ENCODE measurements at places on chromosomes 12 and 14.

DNA sequence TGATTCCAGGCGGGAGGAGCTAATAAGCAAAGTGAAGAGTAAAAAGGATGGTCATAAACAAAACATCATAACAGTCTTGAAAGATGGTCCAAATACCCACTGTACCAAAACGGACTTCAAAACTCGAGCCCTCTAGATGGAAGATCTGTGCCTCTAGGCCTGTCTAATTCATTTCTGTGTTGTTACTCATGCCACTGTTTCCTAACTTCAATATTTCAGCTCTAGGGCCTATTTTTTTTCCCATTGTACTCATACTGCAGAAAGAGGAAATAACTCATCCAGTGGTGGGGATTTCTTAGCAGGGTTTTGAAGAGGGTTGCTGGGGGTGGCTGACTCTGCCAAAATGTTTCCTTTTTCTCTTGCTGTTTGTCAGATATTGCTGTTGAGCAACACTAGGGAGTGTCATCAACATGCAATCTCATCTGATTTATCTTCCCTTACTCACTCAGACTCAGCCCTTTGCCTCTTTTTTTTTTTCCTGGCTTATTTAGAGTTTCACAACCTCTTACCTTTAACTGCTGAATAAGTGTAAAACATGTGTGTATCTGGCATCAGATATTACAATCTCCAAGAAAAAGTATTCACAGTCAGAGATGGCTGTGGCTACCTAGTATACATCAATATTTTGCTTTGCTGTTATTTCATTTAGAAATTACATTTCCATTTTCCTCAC lies 189.6 kb downstream of the DUSP6 start:
- H3K4me3 ChIP-seq, result no peak overlapping the region
- no peak overlapping the region for H3K27ac ChIP-seq
- H3K36me3 ChIP-seq, result no peaks in the 10 kb centered on the region
- DNase-seq, result no peak
- H3K4me1 ChIP-seq, result peaks cover 15% of the 10 kb centered on the region

DNA sequence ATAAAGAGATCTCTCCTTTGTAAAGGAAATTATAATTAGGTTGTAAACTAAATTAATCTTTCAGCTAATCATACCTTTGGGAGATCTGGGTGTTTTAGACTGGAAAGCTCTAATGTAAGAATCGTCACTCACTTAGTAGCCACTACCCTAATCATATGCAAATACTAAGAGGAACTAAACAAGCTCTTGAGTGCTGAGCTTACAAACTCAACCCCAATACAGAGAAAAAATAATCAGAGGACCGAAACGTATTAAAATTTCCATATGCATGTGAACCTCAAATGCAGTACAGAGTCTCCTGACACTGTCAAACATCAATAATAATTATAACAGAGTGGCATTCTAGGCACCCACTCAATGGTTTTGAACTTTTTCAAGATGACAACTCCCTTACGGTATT lies 235.3 kb upstream of the FOXN3 start:
- H3K27ac ChIP-seq, result no peak overlapping the region
- no peaks in the 10 kb centered on the region for H3K36me3 ChIP-seq
- no peak overlapping the region for H3K4me3 ChIP-seq
- H3K27me3 ChIP-seq, result peaks cover 7% of the 10 kb centered on the region
- DNase-seq, result no peak

DNA sequence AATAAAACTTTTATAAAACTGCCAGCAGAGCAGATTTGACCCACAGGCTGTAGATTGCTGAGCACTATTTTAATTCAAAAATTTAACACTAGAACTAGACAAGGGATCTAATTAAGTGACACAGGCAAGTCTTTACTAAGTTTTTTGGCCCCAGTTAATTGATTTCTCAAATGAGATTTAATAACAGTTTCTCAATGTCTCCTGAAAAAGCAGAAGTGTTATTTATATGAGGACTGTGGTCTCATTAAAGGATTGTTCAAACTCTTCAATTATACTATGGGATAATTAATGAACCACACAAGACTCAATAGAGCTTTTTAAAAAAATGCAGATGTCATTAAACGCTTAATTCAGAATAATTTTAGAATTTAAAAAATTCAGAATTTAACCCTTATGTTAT lies 1.9 kb downstream of the HEATR5A start:
- no peak for DNase-seq
- no peaks in the 10 kb centered on the region for H3K36me3 ChIP-seq
- H3K27ac ChIP-seq, result no peak overlapping the region
- no peak overlapping the region for H3K4me3 ChIP-seq
- peaks cover 14% of the 10 kb centered on the region for H3K4me1 ChIP-seq
- H3K27me3 ChIP-seq, result no peaks in the 10 kb centered on the region

- H3K27ac ChIP-seq, result no peak overlapping the region
- peak; percentile 79 for DNase-seq
- peaks cover 2% of the 10 kb centered on the region for H3K27me3 ChIP-seq
- H3K36me3 ChIP-seq, result no peaks in the 10 kb centered on the region
- H3K4me1 ChIP-seq, result peaks cover 3% of the 10 kb centered on the region
These were observed 26.1 kb upstream of the UBC start for GRCh38 chr12:124940393-124941169.

DNA sequence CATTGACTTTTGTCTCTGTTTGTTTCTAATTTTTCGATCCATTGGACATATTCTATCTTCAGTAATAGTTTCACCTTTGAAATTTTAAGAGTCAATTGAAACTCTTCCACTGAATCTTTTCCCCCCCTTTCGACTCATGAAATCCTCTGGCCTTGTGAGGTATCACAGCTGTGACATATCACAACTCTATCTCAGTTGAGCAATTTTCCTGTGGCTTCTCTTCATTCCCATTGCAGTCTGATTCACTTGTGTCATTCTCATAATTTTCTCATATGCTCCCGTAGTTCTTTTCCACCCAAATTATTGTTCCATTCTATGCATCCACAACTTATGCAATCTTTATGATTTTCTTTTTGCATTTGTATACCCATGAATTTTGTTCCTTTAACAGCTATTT lies 261.6 kb downstream of the DACT1 start:
- H3K36me3 ChIP-seq, result no peaks in the 10 kb centered on the region
- no peaks in the 10 kb centered on the region for H3K4me1 ChIP-seq
- H3K27me3 ChIP-seq, result peaks cover 1% of the 10 kb centered on the region
- H3K27ac ChIP-seq, result no peak overlapping the region
- no peak for DNase-seq

- no peaks in the 10 kb centered on the region for H3K36me3 ChIP-seq
- H3K4me1 ChIP-seq, result no peaks in the 10 kb centered on the region
- H3K27me3 ChIP-seq, result peaks cover 1% of the 10 kb centered on the region
- H3K27ac ChIP-seq, result no peak overlapping the region
- no peak for DNase-seq
These were observed 97.2 kb upstream of the KRAS start for GRCh38 chr12:25347716-25348592.

DNA sequence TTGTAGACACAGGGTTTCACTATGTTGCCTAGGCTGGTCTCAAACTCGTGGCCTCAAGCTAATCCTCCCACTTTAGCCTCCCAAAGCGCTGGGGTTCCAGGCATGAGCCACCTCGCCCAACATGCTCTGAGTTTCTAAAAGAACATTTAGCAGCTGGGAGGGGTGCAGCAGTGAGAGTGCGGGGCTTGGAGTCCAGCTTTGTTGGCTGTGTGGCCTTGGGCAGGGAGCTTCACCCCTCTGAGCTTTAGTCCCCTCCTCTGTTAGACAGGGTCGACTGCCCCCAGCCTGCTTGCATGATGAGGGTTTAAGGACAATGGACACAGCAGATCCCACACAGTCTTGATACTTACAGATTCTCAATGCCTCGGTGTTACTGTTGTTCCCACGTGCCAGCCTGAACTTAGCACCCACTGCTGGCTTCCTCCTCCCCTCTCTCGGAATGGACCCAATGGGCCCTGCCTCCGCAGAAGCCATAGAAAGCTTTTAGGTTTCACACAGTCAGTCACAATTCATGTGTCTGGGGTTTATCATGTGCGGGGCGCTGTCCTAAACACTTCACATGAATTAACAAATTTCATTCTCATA lies 54.6 kb downstream of the PSMA6 start:
- H3K27me3 ChIP-seq, result peaks cover 8% of the 10 kb centered on the region
- no peaks in the 10 kb centered on the region for H3K36me3 ChIP-seq
- no peak for DNase-seq
- no peak overlapping the region for H3K27ac ChIP-seq
- no peak overlapping the region for H3K4me3 ChIP-seq
- peaks cover 31% of the 10 kb centered on the region for H3K4me1 ChIP-seq

GRCh38 chr14:23009939-23010726 lies at the start of gene C14orf93:
Gene C14orf93 (minus strand): TSS chr14:23010143. CDS start chr14:22999023, 11,120 bp downstream.
- no peaks in the 10 kb centered on the region for H3K36me3 ChIP-seq
- H3K4me3 ChIP-seq, result peak within 1 kb of the TSS; percentile 91
- no peaks in the 10 kb centered on the region for H3K27me3 ChIP-seq
- peak within 1 kb of the TSS; percentile 98 for H3K27ac ChIP-seq
- peak; percentile 70 for DNase-seq

DNA sequence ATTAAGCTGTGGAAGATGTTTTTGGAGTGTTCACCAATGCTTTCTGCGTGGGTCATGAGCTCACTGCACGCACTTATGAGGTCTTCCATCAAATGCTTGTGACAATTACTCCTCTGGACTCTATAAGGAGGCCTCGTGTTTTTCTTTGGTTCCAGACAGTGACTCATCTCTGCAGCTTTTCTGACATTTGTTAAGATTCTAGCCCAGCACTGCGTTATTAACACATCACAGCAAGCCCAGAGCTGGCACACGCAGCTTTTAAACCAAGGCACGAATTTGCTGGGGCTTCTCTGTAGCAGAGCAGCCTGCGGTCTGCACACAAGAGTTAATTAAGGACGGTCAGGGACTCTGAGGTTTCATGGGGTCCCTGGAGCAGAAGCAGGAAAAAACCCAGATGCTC lies 16.9 kb downstream of the MEG3 start:
- DNase-seq, result no peak
- no peak overlapping the region for H3K27ac ChIP-seq
- peaks cover 6% of the 10 kb centered on the region for H3K27me3 ChIP-seq
- no peak overlapping the region for H3K4me3 ChIP-seq
- H3K4me1 ChIP-seq, result peaks cover 42% of the 10 kb centered on the region

DNA sequence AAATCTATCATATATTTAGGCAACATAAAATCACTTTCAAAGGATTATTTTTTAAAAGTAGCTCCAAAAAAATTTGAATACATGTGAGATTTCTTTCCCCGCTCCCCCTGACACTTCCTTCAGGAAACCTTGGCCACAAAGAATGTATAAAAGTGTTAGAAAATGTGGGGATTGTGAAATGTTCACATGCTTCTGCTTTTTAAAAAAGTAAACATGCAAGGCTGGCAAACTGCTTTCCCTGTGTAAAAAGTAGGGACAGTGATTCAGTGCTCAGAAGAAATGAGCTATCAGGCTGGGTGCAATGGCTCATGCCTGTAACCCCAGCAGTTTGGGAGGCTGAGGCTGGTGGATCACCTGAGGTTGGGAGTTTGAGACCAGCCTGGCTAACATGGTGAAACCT lies 26.6 kb downstream of the MBIP start:
- no peak for DNase-seq
- H3K27ac ChIP-seq, result no peak overlapping the region
- H3K4me3 ChIP-seq, result no peak overlapping the region

DNA sequence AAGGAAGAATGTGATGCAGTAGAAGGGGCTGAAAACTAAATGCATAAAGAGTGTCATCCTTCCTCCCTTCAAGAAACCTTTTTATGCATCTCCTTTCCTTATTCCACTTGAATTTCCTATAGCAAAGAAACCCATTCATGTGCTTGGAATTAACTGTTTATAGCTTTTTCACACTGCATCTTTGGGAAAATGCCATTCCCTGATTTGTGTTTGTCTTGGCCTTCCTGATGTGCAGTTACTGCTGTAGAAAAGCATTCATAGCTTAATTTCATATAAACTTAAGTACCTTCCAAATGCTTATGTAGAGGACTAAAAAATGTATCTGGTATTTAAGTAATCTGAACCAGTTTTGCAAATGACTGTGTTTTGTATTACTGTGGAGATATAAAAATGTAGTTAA lies 61.8 kb downstream of the SDR9C7 start:
- no peak overlapping the region for H3K27ac ChIP-seq
- peaks cover 2% of the 10 kb centered on the region for H3K27me3 ChIP-seq
- H3K4me3 ChIP-seq, result no peak overlapping the region
- H3K36me3 ChIP-seq, result no peaks in the 10 kb centered on the region
- H3K4me1 ChIP-seq, result no peaks in the 10 kb centered on the region

- no peak overlapping the region for H3K4me3 ChIP-seq
- no peaks in the 10 kb centered on the region for H3K4me1 ChIP-seq
- H3K27me3 ChIP-seq, result peaks cover 3% of the 10 kb centered on the region
These were observed 310.5 kb downstream of the ETNK1 start for GRCh38 chr12:22935501-22935900.

- no peak overlapping the region for H3K27ac ChIP-seq
- peaks cover 2% of the 10 kb centered on the region for H3K27me3 ChIP-seq
- no peaks in the 10 kb centered on the region for H3K36me3 ChIP-seq
- H3K4me3 ChIP-seq, result no peak overlapping the region
- no peaks in the 10 kb centered on the region for H3K4me1 ChIP-seq
These were observed 26.2 kb downstream of the ZCRB1 start for GRCh38 chr12:42299392-42300308.

GRCh38 chr14:66782853-66783252 lies 274.9 kb downstream of the GPHN start:
- no peaks in the 10 kb centered on the region for H3K36me3 ChIP-seq
- no peak for DNase-seq
- no peaks in the 10 kb centered on the region for H3K4me1 ChIP-seq

GRCh38 chr14:54257424-54257823 lies 139.4 kb upstream of the CDKN3 start:
- H3K27ac ChIP-seq, result no peak overlapping the region
- no peaks in the 10 kb centered on the region for H3K4me1 ChIP-seq
- no peak for DNase-seq
- H3K27me3 ChIP-seq, result no peaks in the 10 kb centered on the region
- no peak overlapping the region for H3K4me3 ChIP-seq
- H3K36me3 ChIP-seq, result no peaks in the 10 kb centered on the region

DNA sequence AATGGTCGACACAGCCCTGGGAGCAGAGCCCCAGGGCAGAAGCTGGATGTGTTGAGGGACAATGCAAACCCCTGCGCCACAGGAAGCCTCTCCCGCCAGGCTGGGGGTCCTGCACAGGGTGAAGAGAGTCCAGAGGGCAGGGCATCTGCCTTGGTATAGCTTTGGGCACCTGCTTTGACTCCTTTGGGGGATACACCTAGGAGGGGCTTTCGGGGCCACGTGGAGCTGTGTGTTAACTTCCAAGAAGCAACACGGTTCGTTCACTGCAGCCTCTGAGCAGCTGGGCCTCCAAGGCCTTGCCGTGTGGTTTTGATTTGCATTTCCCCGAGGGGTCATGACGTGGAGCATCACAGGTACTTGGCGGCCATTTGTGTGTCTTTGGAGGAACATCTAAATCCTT lies 5.8 kb upstream of the PUS1 start:
- H3K4me3 ChIP-seq, result no peak overlapping the region
- peaks cover 8% of the 10 kb centered on the region for H3K27me3 ChIP-seq
- no peaks in the 10 kb centered on the region for H3K4me1 ChIP-seq
- H3K27ac ChIP-seq, result no peak overlapping the region
- DNase-seq, result no peak

DNA sequence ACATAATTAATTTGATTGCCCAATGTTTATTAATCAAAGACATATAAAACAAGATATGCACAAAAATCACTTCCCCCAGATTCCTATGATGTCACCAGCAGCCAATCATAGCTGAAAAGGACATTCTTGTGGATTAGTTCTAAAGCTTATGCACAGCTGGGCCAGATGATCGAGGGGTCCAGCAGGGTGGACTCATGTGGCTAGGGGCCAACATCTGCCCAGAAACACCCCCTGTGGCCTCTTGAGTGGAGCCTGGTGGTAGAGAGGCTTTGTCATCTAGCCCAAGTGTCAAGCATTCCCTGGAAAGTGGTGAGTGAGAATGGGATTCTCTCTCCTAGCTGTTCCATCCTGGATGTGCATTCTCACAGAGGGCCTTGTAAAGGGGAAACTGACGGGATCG lies 590.0 kb downstream of the BCL11B start:
- no peak overlapping the region for H3K4me3 ChIP-seq
- DNase-seq, result no peak
- H3K4me1 ChIP-seq, result no peaks in the 10 kb centered on the region
- H3K27ac ChIP-seq, result no peak overlapping the region

Measured in endothelial cell (in vitro differentiated cells).